Frontal cortex (tissue), 4 donors: ENCODE measurements at places on chromosomes 11 and 22. TPM values are rescaled to one million over a fixed set of nuclear protein-coding genes. Genes with fewer than 3 reads are reported as not detected.

DNA sequence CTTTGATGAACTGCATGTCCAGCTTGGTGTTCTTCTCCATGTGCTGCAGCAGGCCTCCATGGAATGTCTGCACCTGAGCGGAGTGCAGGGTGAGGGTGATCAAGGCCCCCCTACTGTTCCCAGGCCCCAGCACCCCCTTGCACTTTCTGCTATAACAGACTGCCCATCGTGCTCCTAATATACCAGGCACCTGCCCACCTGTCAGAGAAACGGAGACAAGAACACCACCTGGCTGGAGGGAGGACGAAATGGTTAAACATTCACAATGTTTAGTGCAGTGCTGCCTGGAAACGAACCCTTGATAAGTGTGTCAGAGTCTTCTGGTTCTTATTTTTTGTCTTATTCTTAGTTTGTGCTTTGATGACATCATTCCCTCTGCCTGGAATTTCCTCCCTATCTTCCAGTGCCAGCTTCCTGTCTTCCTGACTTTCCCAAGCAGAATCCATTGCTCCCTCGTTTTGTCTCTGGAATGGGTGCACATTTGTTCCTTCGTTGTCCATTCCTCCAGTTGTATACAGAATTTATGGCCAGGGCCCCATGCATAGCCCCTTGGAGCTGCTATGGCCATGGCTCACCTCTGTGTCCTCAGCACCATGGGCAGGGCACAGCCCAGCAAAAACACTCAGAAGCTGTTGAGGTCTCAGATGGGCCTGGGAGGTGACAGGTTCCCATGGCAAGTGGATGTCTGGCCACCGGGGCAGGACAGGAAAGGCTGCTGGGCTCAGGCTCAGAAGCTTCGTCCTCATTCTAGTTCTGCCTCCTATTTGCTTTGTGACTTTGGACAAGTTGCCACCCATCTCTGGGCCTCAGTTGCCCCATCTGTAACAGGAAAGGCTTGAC lies 11.9 kb downstream of the BAIAP2L2 start:
- DNase-seq: no peak

The INS gene
- total RNA-seq: not detected

GRCh38 chr11:10592331-10592730 lies 23.9 kb upstream of the LYVE1 start:
- DNase-seq: no peak

DNA sequence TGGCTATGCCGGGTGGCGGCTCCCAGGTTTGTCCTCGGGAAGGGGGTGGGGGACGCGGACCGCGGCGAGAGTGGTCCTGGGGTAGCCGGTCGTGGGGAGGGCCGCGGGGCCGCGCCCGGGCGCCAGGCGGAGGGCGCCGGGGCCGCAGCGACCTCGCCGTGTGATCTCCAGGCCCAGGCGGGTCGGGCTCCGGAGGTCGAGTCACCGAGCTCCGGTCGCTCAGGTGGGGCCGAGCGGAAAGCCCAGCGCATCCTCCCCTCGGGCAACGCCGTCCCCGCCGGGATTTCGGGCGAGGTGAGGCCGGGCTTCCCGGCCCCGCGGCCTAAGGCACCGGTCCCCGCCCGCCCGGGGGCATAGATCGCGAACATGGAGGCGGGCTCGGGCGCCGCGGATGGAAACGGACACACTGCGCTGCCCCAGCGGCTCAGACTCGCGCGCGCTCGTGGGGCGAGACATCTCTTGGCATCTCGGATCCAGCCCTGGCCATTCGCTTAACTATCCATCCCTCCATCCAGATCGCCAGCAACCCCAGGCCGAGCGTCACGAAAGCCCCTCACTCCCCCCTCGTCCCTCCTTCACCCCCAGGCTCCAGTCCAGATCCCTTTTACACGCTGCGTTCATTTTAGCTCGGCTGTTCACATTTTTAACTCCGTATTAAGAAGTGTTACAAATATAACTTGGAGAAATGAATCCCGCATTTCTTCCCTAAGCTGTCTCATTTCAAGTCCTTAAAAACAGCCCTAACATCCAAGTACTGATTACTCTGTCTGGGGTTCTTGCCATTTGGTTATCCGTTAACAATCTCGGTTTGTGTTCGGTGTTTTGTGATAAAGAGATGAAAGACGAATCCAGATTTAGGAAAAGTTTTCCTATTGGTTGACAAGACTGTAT lies 460 bp downstream of the ZC3H12C start:
- DNase-seq: peak; percentile 30

DNA sequence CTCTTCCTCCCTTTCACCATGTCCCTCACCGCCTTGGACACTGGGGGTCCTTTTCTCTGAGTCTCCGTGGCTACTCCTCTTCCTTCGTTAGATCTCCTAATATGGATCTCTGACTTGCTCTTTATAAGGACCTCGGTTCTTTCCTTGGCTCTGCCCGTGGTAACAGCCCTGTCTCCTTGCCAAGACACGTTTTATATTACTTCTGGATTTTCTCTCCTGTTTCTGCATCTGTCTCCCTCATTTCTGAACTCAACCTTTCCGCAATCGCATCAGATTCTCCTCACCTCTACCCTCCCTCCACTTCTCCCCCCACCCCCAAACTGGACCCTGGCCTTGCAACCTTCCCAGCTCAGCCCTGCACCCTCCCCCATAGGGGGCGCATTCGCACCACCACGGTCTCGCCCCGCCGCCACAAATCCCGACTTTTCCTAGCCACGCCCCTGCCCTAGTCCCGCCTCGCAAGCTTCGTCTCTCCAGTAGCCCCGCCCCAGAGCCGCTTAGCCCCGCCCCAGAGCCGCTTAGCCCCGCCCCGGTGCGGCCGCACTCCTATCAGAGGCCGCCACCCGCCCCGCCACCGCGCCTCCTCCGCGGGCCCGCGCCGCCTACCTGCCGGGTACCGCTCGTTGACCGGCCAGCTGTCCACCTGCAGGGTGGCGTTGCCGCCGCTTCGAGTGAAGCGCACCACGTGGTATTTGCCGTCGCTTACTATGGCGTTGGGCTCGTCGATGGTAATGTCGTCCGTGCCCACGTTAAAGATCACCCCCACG lies 39.0 kb downstream of the SLC22A12 start:
- no peak for DNase-seq

DNA sequence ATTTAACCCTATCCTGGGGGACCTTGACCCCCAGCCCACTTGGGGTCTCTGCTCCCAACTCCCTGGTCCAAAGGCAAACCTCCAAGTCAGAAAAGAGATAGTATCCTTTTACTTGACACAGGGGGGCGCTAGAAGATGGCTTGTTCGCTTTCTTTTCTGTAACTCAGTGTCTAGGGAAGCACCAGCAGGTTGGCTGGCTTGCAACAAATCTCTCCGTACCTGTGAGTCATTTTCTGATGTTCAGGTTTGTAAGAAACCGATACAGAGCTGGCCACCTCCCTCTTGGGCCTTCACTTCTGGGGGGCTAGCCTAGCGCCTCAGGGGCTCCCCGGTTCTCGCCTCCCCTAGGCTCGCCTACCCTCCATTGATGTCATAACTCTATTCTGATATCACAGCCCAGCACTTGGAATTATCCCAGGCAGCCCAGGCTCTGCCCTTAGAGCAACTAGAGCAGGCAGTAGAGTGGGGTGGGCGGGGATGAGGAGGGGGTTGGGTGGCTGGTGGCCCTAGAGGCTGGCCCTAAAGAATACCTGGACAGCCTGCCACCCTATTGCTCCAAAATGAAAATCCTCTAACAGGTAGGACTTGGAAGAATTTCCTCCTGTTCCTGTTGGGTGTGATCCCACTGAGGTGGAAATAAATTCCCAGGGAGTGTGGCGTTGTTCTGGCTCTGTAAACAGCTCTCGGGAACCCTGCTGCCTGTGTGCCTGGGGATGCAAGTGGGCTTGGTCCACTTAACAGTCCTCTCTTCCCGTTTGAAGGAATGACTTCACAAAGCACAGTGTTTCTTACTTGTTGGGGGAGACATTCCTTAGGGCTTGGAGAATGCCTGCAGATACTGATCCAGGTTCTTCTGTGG lies 69.4 kb downstream of the OSBP2 start:
- peak; percentile 42 for DNase-seq

The CNGA4 gene
- 0.41 TPM for total RNA-seq

The P2RX3 gene
- not detected for total RNA-seq

GRCh38 chr11:17224727-17225126 lies 16.9 kb upstream of the PIK3C2A start:
- DNase-seq: no peak

The TMEM218 gene
- total RNA-seq: 18.8 TPM

GRCh38 chr11:43697679-43698078 lies 17.1 kb downstream of the HSD17B12 start:
- DNase-seq: no peak

DNA sequence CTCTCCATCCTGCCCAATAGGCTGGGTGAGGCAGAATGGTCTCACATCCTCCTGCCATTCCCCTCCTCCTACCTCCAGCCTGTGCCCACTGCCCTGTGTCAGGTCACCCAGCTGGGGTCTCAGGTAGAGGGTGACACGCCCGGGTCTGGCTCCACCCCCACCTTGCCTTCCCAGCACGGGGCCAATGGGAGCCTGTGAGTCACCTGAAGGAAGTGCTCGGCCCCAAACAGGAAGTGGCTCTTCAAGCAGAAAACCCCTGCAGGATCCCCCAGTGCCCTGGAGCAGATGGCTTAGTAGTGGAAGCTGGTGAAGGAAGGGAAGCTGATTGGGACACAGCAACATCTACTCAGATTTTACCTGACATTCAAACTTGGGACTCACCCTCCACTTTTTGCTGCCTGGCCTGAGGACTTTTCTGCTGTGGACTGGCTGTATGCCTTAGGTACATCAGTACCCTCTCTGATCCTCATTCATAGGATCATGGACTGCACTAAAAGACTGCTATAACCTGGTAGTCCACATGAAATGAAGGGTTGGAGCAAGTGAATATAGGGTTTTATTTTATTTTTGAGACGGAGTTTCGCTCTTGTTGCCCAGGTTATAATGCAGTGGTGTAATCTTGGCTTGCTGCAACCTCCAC lies 33.4 kb downstream of the GDPD5 start:
- no peak for DNase-seq

DNA sequence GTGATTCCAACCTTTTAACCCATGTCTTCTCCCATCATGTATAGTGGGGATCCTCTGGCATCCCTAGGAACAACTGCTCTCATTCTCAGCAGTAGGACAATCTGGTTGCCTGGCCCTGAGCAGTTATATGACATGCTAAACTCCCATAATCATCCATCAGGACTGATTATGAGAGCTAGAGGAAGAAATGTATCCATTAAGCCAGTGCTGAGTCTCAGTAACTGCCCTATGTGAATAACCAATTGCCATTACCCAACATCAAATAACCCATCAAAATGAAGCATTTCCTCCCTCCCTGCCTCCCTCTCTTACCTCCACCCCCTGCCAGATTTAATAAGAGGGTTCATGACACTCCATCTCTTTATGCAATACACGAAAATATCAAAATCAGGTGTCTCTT lies 277.6 kb downstream of the NXPE2 start:
- DNase-seq: no peak

DNA sequence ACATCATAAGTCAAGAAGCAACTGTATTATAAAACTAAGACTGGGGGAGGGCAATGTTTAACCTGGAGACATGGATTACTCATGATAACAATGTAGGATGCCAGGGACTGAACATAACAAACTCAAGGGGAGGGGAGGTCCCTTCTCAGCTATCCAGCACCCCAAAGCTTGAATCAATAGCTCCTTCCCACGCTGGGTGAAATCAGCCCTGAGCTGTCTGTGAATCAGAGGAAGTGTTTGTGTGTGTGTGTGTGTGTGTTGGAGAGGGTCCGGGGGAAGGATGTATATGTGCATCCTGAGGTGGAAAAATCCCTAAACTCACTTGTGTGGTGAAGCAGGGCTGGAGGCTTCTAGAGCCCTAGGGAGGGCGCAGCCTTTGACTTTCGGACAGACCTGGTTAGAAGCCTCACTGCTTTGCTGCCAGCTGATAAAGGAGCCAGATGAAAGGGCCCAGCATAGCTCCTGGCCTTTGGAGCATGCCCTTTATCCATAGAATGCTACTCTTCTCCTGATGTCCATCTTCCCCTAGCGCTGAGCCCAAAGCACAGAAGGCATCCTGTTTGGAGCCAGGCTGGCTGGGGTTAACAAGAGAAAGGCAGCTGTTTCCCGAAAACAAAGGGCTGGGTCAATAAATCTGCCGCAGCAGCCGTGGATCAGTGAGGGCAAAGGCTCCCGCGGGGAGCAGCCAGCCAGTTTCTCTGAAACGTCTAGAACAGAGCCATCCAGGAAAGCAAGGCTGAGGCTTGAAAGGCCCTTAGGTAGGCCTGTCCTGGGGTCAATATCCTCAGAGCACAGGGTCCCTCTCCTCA lies 35.8 kb downstream of the TNKS1BP1 start:
- no peak for DNase-seq

DNA sequence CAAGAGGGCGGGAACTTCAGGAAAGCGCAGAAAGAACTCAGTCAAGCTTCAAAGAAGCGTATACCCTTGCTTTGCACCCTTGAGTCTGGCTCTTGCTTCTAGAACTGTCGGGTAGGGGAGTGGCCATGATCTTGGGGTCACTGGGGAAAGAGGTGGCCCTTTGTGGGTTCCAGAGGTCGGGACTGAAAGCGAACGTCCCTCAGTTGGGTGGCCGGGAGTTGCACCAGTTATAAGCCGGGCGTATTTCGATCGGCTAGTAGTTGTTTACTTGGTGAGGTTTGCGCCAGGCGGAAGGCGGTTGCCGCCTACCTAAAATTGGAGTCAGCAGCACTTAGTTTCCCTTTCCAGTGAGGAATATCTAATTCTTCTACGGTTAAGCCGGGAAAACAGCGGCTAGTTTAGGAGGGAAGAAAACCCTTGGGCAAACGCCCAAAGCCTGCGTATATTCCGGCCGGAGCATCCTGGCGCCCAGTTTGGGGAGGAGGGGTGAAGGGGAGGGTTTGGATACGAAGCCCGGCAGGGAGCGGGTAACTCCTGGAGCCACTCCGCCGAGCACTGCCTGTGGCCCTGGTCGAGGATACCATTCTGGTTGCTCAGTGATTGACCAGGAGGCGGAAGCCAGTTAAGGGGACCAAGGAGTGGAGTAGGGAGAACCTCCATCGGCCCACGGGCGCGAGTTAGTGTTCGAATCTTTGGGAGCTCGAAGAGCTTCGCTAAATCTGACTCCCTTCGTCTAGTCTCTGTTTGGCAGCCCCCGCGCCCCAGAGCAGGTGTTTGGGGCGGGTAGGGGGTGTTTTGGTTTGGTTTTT lies 807 bp upstream of the WT1 start:
- no peak for DNase-seq
